Activated B cell treated with CpG ODN at 0.5 μM for 24 hours (primary cell): ENCODE measurements at places on chromosomes 7 and 10. TPM values are rescaled to one million over a fixed set of nuclear protein-coding genes. Genes with fewer than 3 reads are reported as not detected.

GRCh38 chr7:27616914-27617548 lies 45.7 kb downstream of the HIBADH start:
- no peak for DNase-seq

DNA sequence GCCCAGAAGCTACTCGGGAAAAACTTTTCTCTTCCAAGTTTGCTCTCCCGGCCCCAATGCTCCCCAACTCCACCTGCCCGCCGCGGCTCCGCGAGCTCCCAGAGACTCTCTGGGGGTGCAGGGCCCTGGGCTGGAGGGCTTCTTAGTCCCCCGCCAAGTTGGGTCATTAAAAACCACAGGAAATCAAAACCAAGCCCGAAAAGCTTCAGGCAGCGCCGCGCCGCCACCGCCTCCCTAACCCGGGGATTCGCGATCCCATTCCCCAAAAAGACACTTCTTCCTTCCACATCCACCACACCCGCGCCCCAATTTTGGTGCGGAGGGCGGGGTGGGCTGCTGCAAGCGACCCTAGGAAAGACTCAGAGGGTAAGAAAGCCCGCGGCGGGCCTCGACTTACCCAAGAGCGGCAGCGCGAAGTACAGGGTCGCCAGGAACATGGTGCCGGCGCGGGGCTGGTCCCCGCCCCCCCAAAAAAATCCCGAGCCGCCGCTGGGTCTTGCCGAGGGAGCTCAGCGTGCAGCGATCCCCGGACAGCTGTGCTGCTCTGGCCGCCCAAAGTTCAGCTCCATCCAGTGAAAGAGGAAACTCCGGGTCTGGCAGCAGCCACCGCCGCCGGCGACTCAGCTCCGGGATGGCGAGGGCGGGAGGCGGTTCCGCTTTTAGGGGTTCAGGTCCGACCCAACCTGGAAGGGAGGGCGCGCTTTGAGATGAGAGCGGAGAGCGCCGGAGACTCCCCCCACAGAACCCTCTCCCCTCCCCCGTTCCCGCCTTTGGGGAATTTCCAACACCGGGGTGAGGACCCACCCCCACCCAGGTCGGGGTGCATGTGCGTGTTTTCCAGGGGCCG lies 1.2 kb downstream of the GFRA1 start:
- no peak for DNase-seq

GRCh38 chr7:26013551-26014083 lies 138.4 kb upstream of the NFE2L3 start:
- no peak for DNase-seq

DNA sequence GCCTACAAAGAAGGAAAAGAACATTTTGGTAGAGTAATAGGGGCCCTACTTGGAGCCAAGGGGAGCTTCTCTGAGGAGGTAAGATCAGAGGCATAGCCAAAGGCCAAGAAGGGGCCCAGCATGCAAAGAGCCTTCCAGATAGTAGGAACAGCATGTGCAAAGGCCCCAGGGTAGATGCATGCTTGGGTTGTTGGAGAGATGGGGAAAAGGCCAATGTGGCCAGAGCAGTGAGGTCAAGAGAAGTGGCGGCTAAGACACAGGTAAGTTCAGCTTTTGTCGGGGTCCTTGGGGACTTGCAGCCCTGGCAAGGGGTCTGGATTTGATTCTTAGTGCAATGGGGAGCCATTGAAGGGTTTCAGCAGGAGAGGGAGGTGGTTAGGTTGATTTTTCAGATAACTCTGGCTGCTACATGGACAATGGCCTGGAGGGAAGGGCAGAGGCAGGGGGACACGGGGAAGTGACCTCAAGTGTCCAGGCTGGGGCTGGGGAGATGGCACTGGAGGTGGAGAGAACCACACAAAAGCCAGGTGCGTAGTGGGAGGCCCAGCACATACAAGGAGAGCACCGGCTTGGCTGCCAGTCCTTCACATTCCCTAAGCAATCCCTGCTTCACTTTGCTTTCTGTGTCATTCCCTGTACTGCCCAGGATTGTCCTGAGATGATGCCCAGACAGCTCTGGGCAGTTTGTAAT lies 16.5 kb downstream of the GRID1 start:
- DNase-seq = no peak

DNA sequence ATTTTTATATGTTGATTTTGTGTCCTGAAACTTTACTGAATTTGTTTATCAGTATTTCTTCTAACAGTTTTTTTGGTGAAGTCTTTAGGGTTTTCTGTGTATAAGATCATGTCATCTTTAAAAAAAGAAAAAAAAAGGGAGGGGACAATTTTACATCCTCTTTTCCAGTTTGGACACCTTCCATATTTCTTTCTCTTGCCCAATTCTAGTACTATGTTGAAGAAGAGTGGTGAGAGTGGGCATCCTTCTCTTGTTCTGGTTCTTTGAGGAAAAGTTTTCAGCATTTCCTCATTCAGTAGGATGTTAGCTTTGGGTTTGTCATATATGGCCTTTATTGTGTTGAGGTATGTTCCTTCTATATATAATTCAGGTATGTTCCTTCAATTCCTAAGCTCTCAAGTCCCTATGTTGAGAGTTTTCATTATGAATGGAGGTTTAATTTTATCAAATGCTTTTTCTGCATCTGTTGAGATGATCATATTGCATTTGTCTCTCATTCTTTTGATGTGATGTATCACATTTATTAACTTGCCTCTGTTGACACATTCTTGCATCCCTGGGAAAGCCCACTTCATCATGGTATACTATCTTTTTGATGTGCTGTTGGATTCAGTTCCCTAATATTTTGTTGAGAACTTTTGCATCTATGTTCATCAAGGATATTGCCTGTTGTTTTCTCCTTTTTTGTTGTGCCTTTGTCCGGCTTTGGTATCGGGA lies 12.1 kb downstream of the TAS2R40 start:
- DNase-seq = no peak

- DNase-seq = no peak
These were observed 47.7 kb downstream of the KIAA1217 start for GRCh38 chr10:24256619-24257107.

DNA sequence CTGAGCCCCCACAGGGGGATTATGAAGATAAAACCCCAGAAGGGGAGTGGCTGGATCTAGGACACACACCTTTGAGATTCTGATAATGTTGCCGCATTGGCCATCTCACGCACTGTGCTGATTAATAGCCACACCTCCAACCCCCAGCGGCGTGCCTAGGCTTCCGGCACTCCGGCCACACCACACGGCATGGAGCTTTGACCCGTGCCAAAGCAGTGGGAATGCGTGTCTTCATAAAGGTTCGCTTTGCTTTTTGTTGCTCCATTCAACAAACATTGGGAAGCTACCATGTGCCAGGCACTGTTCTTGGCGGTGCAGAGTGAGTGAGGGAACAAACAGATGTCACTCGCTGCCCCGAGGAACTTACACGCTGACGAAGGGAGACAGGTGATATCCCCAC lies 117.6 kb downstream of the TCERG1L start:
- no peak for DNase-seq

DNA sequence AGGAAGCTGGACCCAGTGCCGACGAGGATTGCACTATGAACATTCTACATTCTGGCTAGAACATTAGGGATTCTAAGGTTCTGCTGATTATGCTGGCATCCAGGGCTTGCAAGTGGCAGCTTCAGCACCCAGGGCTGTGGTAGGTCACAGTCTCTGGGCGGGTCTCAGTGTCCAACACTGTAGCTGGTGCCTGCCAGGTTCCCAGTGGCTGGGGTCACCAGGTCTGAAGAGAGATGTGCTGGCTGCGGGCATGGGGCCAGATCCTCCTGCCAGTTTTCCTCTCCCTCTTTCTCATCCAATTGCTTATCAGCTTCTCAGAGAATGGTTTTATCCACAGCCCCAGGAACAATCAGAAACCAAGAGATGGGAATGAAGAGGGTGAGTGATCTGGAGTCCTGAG lies at the start of gene PTTG1IP2:
Gene PTTG1IP2, plus strand, starts transcription at position 86 of the 400 bp plus-strand sequence. Its CDS starts 148 bp downstream, at position 234.
- DNase-seq = no peak

VWDE gene
- total RNA-seq = not detected in 2 replicates

ARPC1A gene
- total RNA-seq = 47.3 and 51.6 TPM in 2 replicates

CYP2E1 gene
- total RNA-seq = 0.64 and 1.1 TPM in 2 replicates

ZPBP gene
- total RNA-seq = not detected in 2 replicates
